Fibroblast of skin of left quadriceps (primary cell): ENCODE measurements at places on chromosomes 7 and 10.

- no peak for DNase-seq
Measured at GRCh38 chr7:74010407-74010806, 17.6 kb upstream of the ELN start.

GRCh38 chr7:20804345-20804744 is 17.7 kb upstream of the SP8 start:
- no peak for DNase-seq

DNA sequence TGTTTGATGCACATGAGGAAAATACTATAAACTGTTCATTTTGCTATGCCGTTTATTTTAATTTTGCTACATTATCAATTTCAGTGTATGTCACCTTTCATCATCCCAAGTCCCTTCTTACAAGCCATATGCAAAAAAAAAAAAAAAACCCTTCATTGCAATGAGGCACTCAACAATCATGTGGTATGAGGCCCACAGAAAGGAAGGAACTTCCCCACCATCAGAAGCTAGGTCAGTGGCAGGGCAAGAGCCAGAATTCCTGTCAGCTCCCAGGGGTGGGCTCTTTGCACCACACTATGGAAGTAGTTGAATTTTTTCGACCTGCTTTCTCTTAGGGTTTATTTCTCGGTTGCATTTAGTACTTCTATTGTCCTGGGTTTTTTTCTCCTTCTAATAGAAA is 75.4 kb downstream of the NOC3L start:
- no peak for DNase-seq

- no peak for DNase-seq
Measured at GRCh38 chr7:33831389-33832141, 73.8 kb upstream of the BMPER start.

- DNase-seq: no peak
Measured at GRCh38 chr7:37118004-37118403, 330.7 kb downstream of the ELMO1 start.

DNA sequence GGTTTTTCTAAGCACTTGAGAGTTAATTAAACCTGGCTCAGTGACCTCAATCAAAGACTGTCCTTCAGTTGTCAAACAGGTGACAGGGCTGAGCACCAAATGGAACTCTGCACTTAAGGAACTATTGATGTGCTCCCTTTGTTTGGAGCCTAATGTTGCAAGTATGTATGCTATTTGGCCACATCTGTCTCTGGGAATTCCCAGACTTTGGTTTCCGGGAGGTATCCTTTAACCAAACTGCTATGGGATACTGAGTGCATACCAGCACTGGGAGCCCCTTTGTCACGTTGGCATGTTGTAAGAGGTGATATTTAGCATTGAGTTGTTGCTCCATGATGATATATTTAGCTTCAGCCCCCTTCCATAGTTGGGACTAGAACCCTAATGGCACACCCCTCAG is 25.2 kb downstream of the ASZ1 start:
- no peak for DNase-seq

GRCh38 chr7:111887734-111888133 is 318.5 kb downstream of the DOCK4 start:
- no peak for DNase-seq

- DNase-seq: no peak
Measured at GRCh38 chr7:90239625-90240228, 5.2 kb upstream of the CFAP69 start.

DNA sequence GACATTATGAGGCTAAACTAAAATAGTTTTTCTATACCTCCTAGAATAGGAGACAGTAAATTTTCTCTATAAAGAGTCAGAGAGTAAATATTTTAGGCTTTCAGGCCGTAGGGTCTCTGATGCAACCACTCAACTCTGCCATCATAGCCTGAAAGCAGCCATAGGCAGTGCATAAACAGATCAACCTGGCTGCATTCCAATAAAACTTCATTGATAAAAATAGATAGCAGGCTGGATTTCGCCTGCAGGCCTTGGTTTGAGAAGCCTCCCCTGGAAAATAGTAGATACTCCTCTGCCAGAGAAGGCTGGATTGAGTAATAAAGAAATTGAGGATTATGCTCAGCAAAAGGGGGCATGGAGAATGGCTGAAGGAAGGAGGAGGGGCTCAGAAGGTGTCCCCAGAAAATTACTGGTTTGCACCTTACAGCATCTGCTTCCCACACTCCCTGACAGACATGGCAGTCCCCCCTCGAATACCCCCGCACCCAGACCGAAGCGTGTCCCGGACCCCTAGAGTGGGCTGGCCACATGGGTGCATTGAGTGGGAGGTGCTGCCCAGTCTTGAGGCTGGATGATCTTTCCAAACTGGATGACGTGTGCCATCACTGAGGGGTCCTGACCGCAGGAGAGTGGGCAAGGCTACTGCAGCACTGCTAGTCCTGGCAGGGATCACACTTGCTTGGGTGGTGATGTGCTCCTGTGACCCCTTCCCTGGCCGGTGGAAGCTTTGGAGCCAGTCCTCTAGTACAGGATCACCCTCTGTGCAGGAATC is 126.6 kb downstream of the PTPN20 start:
- no peak for DNase-seq

GRCh38 chr7:157903296-157903695 is 566.5 kb downstream of the DNAJB6 start:
- DNase-seq: no peak

- DNase-seq: no peak
Measured at GRCh38 chr7:22179442-22179879, 177.5 kb downstream of the RAPGEF5 start.

- no peak for DNase-seq
Measured at GRCh38 chr7:1511444-1512422, 7.5 kb upstream of the INTS1 start.

GRCh38 chr10:98610836-98611235 is 164.1 kb upstream of the HPS1 start:
- DNase-seq: no peak

GRCh38 chr10:13206091-13206490 is 28.1 kb downstream of the UCMA start:
- DNase-seq: no peak

- DNase-seq: no peak
Measured at GRCh38 chr7:40429826-40430225, 295.0 kb downstream of the SUGCT start.

GRCh38 chr7:144761493-144761892 is 74.4 kb downstream of the TPK1 start:
- no peak for DNase-seq

GRCh38 chr7:129452589-129453231 is 18.5 kb downstream of the STRIP2 start:
- no peak for DNase-seq

DNA sequence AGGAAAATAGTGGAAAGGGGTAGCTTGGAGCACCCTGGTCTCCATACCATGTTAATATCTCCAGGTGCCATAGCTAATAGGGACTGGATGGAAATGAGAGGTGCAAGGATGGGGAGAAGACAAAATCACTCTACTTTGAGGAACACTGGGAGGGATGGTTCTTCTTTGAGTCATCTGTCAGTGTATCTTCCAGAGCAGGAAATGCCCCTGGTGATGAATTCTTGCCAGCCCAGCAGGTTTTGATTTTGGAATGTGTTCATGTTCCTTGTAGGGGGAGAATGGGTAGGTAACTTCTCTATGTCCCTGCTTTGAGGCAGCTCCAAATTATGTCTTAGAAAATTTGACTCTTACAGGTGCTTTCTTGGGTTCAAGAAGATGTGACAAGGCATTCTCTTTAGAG is 177.0 kb upstream of the GLI3 start:
- peak; percentile 17 for DNase-seq

DNA sequence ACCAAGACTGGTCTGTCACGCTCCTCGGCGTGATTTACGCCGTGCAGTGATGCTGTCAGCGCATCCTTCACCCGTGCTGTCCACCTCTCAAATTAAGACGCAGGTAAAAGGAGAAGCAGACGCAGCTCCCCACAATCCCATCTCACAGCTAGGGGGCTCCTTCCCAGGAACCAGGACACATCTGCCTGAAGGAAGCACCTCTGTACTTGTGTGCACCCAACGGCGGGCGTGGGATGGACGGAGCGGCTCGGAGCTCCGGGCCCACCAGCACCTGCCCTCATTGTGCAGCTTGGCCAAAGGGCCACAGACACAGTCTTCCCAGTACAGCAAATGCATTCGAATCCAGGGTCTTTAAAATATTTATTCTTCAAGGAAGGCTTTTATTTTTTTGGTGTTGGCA is 55.3 kb downstream of the STK32C start:
- no peak for DNase-seq

DNA sequence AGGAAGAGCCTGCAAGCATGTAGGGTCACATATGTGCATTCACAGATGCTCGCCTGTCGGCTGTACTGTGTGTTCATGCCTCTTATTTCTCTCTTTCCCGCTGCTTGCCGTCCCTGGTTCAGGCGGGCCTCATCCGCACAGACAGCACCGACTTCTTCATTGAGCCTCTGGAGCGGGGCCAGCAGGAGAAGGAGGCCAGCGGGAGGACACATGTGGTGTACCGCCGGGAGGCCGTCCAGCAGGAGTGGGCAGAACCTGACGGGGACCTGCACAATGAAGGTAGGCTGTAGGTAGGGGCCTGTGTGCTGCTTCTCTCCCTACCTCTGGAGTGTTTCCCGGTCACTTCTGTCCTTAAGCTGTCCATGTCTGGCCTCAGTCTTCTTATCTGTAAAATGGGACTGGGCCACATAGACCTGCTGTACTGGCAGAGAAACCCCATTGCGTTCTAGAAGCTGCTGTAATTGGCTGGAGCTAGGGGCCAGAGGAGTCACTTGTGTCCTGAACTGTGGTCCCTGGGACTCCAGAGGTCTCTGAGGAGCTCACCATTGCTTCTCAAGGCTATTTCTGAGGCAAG is 30.0 kb downstream of the ADAMTS14 start:
- no peak for DNase-seq

DNA sequence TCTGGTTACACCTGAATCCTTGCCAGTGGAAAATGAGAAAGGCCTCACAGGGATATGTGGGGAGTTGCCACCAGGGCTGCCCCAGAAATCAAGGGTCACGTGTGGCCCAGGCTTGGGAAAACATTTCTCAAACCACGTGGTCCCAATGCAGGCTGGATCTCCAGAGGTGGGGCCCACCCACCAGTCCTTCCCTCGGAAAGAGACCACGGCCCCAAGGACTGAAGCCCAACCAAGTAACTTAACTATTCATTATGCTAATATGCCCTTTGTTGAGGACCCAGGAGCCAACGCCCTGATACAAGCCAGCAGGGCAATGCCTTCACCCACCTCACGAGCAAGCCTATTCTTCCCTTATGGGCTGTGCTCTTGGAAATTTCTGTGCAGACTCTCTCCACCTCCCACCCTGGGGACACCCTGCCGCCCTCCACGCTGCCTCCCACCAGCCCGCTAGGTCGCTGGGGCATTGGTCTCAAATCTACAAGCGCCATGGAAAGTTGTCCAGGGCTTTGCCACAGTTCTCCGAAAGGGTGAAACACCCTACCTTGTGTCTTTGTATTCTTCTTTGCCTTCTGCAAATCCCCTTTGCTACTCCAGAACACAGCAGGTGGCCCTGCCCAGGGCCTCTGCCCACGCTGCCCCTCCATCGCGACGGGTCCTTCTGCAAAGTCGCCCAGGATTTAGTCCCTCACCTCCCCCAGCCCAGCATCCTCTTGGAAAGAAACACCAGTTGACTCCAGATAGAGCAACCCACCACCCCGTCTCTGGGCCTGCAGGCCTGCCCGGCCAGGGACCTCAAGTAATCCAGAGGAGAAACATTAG is 8.8 kb downstream of the TNS3 start:
- DNase-seq: no peak

DNA sequence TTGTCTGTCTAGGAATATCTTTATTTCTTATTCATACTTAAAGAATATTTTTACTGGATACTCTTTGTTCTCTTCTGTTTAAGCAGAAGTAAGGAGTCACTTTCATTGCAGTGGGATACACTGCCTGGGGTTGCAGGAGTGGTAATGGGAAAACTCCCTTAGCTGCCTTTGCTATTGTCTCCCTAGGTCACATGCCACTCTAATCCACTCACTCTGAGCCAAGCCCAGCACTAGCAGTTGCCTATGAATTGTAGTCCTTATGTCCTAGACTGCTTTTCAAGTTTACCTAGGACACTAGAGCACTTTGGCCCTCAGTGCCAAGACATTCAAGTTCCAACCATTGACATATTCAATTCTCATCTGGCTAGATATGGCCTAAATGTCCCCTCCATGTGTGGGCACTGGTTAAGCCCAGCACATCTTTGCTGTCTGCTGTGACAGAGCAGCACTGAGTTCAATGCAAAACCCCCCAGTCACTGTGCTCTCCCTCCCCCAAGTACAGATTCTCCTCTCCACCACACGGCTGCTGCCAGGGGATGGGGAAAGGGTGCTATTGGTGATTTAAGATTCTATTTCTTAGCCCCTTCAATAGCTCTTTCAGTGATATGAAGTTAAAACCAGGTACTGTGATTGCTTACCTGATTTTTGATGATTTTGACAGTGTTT is 991.7 kb upstream of the KCND2 start:
- no peak for DNase-seq

DNA sequence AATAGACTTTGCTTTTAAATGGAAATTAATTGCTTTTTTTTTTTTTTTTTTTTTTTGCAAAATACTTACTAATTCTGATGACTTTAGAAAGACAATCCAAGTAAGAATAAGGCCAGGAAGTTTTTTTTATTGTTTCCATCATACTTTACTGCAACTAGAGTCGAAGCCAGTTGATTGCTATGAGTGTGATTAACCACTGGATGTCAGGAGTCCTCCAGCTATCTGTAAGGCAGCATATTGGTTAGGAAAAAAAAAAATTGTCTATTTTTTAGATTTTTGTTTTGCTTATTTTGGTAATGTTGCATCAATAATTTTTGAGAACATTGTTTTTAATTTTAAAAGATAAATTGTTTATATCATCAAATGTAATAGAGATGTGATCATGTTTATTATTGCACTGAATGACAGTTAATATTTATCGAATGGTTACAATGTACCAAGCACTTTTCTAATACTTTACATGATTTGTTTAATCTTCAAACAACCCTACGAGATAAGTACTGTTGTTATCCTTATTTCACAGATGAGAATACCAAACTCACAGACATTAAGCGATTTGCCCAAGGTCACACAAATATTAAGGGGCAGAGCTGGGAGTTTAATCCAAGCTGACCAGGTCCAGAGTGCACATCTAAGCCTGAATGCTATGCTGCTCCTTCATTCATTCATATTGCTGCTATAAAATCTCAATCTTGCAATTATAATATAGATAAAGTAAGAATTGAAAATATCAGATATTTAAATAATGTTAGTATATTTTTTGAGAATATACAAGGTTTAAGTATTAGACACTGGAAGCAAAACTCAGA is 19.9 kb upstream of the LMOD2 start:
- DNase-seq: no peak

- no peak for DNase-seq
Measured at GRCh38 chr10:14757394-14757793, 17.3 kb downstream of the FAM107B start.

GRCh38 chr10:1738950-1739349 is 1.6 kb upstream of the ADARB2 start:
- no peak for DNase-seq

GRCh38 chr7:156238366-156239133 is 402.0 kb upstream of the RNF32 start:
- no peak for DNase-seq
